ENCODE measurements at places on chromosomes 6 and 20. TPM values are rescaled to one million over a fixed set of nuclear protein-coding genes. Genes with fewer than 3 reads are reported as not detected.

DNA sequence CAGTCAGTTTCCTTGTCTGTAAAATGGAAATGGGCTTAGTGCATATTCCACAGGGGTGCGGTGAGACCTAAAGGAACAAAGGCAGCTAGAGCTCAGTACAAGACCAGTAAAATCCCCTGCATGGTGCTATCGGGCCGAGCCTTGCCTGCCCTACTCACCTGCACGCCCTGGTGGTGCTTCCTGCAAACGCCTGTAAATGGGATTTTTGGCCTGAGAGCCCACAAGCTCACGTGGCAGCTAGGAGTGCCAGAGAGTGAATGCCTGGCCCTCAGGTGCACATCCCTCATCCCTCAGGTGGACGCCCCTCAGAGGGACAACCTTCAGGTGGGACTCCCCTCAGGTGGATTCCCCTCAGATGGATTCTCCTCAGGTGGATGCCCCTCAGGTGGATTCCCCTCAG lies 48.0 kb upstream of the VSX1 start:
- H3K27me3 ChIP-seq: peaks cover 21% of the 10 kb centered on the region
- H3K27ac ChIP-seq: no peak overlapping the region
- no peaks in the 10 kb centered on the region for H3K36me3 ChIP-seq

DNA sequence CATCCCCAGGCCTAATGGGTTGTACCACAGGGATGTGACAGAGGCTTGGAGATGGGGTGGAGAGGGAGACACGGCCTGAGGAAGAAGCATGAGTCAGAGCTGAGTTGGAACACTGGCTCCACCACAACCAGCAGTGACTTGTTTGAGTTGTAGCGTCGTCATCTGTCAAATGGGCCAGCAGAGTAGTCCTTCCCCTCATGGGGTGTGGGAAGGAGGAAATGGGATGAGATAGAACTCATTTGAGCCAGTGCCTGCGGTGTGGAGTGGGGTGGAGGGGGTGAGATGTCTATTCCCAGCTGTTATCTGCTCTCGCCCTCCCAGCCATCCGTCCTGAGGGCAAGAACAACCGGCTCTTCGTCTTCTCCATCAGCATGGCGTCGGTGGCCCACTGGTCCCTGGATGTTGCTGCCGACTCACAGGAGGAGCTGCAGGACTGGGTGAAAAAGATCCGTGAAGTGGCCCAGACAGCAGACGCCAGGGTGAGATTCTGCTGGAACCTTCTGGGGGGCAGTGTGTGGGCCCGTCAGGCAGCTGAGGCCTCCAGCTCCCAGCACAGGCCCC lies 32.5 kb downstream of the PLCG1 start:
- no peak overlapping the region for H3K4me3 ChIP-seq
- no peaks in the 10 kb centered on the region for H3K4me1 ChIP-seq
- H3K27me3 ChIP-seq: no peaks in the 10 kb centered on the region
- peaks cover 47% of the 10 kb centered on the region for H3K36me3 ChIP-seq

The FBXO5 gene
- total RNA-seq: 16.6 TPM

GRCh38 chr6:129314575-129314974 lies 395.4 kb downstream of the ARHGAP18 start:
- no peak overlapping the region for H3K4me3 ChIP-seq
- H3K27ac ChIP-seq: no peak overlapping the region
- DNase-seq: no peak
- H3K27me3 ChIP-seq: no peaks in the 10 kb centered on the region

- no peaks in the 10 kb centered on the region for H3K27me3 ChIP-seq
- no peak for DNase-seq
- peaks cover 52% of the 10 kb centered on the region for H3K4me1 ChIP-seq
Observed at GRCh38 chr20:37726971-37727956, 33.4 kb downstream of the CTNNBL1 start.

DNA sequence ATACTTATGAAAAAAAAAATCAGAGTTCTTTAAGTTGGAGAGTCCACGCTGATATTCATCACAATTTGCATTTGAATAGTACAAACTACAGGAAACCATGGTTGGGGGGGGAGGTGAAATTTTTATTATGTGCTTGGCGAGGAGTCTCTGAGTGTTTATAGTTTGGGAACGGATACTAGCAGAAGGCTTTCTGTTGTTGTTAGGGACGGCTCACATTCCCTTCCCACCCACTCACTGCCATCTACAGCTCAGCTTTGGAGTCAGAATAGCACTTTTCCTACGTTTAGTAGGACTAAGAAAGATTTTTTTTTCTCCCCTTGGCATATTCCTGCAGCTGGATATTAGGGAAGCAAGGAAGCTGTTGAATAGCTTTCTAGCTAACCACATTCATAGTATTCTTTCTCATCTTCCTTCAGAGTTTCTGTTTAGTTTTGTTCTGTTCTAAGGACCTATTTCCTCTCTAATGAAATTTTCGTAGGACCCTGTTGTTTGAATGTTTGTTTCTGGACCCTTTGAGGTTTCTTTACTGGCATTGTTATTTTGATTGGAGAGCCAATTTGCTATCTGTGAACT lies 235.1 kb upstream of the ZNF217 start:
- peaks cover 27% of the 10 kb centered on the region for H3K4me1 ChIP-seq
- H3K27me3 ChIP-seq: no peaks in the 10 kb centered on the region
- peak overlapping the region; percentile 89 for H3K27ac ChIP-seq
- peak overlapping the region; percentile 30 for H3K4me3 ChIP-seq
- no peak for DNase-seq
- H3K36me3 ChIP-seq: no peaks in the 10 kb centered on the region

DNA sequence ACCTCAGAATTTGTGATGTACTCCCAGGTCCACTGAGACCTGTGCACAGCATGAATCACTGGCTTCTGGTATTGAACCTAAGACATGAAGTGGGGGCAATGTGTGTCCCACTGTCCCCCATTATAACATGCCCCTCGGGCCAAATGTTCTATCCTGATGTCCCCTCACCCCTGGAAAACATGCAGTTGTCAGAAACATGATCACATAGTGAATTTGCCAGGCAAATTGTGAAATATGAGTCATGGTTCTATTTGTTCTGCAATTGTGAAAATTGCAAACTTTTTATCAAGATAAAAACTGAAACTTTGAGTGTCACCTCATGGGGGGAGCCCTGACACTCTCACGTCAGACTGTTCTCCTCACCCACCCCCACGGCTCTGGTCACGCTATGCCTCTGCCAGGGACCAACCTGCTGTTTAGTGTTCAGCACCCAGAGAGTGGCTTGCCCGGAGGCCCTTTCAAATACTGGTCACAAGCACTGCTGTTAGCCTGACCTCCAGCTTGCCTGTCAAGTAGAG lies 305.3 kb downstream of the CLIC5 start:
- DNase-seq: no peak
- no peak overlapping the region for H3K27ac ChIP-seq
- H3K4me1 ChIP-seq: peaks cover 15% of the 10 kb centered on the region

The ALDH8A1 gene
- 1.3 TPM for total RNA-seq

DNA sequence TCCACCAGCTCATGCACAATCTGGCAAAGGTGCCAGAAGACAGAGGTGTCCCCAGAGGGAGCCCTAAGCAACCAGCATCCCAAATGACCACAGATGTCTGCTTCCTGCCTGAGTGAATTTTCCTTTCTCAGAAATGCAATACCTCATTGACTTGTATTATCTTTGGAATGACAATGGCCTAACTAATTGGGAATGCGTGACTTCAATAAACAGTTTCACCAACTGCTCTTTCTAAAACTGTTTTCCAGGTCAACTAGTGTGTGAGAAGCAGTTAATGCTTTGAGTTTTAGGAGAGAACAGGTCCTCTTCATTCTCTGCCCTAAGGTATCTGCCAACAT lies 108.9 kb upstream of the SNX9 start:
- DNase-seq: no peak
- no peaks in the 10 kb centered on the region for H3K36me3 ChIP-seq
- peaks cover 24% of the 10 kb centered on the region for H3K4me1 ChIP-seq
- no peaks in the 10 kb centered on the region for H3K27me3 ChIP-seq
- H3K4me3 ChIP-seq: no peak overlapping the region

GRCh38 chr6:106966229-106966628 lies 8.3 kb downstream of the CD24 start:
- H3K27ac ChIP-seq: no peak overlapping the region
- no peak for DNase-seq
- peaks cover 21% of the 10 kb centered on the region for H3K36me3 ChIP-seq
- no peak overlapping the region for H3K4me3 ChIP-seq
- H3K4me1 ChIP-seq: no peaks in the 10 kb centered on the region

The CFB gene
- total RNA-seq: 1.8 TPM

- H3K27me3 ChIP-seq: no peaks in the 10 kb centered on the region
- H3K27ac ChIP-seq: peak overlapping the region; percentile 99
- peaks cover 41% of the 10 kb centered on the region for H3K4me1 ChIP-seq
- H3K36me3 ChIP-seq: no peaks in the 10 kb centered on the region
Observed at GRCh38 chr6:4021854-4022695, 56.9 kb downstream of the FAM217A start.

- H3K4me3 ChIP-seq: peak overlapping the region; percentile 41
- peaks cover 62% of the 10 kb centered on the region for H3K4me1 ChIP-seq
- peaks cover 4% of the 10 kb centered on the region for H3K36me3 ChIP-seq
- peak overlapping the region; percentile 98 for H3K27ac ChIP-seq
- DNase-seq: no peak
Observed at GRCh38 chr6:167572841-167573271, 248.0 kb downstream of the TTLL2 start.

The TRIM10 gene
- total RNA-seq: not detected

DNA sequence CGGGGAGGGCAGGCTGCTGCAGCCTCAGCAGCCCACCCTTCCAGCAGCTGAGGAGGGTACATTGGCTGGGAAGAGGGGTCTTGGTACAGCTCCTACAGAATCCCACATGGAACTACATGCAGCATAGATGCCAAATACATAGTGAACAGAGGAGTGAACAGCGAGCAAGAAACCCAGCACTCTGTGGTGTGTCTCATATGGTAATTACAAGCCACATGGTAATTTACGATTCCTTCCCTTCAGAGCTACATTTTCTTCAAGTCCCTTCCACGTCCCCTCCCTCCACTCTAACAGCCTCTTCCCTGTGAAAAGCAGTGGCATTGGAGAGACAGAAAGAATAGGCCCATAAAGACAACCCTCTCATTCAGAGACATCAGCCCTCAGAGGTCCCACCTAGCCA lies 167.7 kb downstream of the SYNDIG1 start:
- peaks cover 24% of the 10 kb centered on the region for H3K4me1 ChIP-seq
- no peak for DNase-seq
- H3K36me3 ChIP-seq: no peaks in the 10 kb centered on the region
- peaks cover 2% of the 10 kb centered on the region for H3K27me3 ChIP-seq
- no peak overlapping the region for H3K27ac ChIP-seq
- H3K4me3 ChIP-seq: no peak overlapping the region

GRCh38 chr6:34115915-34116314 lies 30.0 kb downstream of the GRM4 start:
- H3K4me3 ChIP-seq: no peak overlapping the region
- DNase-seq: no peak
- peaks cover 66% of the 10 kb centered on the region for H3K27me3 ChIP-seq
- H3K36me3 ChIP-seq: no peaks in the 10 kb centered on the region
- no peak overlapping the region for H3K27ac ChIP-seq

GRCh38 chr6:35311390-35312075 lies 13.9 kb downstream of the DEF6 start:
- H3K4me1 ChIP-seq: no peaks in the 10 kb centered on the region
- no peak overlapping the region for H3K27ac ChIP-seq
- DNase-seq: no peak
- peaks cover under 1% of the 10 kb centered on the region for H3K36me3 ChIP-seq
- H3K27me3 ChIP-seq: peaks cover 5% of the 10 kb centered on the region
- no peak overlapping the region for H3K4me3 ChIP-seq

Measured in mesothelial cell of epicardium (in vitro differentiated cells).